ENCODE measurements at places on chromosomes 2 and 18.

DNA sequence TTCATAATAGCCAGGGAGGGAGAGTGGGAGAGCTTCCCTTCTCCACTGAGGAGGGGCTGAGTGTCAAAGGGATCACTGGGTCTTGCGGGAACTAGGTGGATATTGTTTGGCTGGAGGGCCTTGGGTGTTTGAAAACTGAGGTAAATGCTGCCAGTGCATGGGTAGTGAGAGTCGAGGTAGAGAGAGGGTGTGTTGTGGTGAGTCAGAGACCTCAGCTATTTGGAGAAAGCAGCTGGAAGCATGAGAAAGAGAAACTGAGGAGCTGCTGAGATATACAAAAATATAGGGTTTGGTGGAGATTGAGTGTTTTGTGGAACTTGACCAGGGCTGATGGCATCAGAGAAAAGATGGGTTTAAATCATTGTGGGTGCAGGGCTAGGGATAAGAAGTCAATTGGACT lies 127.0 kb upstream of the CCDC195 start:
- DNase-seq, result no peak

- no peak for DNase-seq
Observed at GRCh38 chr2:9306911-9307310, 100.3 kb downstream of the ASAP2 start.

GRCh38 chr18:9178557-9178956 lies 42.0 kb downstream of the ANKRD12 start:
- DNase-seq, result no peak

DNA sequence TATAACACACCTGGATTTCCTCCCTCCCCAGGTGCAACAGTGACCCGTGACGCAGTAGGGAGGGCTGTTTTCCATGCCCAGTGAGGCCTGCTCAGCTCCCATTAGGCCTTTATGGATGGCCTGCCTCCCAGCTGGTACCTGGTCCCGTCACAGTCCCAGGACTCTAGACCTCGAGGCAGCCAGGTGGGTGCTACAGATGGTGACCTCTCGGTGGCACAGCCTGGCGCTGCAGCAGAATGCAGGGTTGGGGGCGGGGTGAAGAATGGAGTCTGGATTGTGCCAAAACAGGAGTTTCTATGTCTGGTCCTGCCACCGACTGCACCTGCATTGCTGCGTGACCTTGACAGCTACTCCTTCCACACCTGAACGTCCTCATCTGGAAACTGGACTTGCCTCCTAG lies 18.0 kb upstream of the YWHAQ start:
- no peak for DNase-seq

- DNase-seq, result no peak
Observed at GRCh38 chr2:134609924-134610513, 108.8 kb downstream of the TMEM163 start.

GRCh38 chr18:57705011-57705410 lies 83.4 kb upstream of the NARS1 start:
- no peak for DNase-seq

GRCh38 chr2:170248574-170249393 lies 70.8 kb downstream of the MYO3B start:
- DNase-seq, result no peak

GRCh38 chr2:3349211-3349693 lies 28.4 kb downstream of the EIPR1 start:
- DNase-seq, result no peak

GRCh38 chr2:72211350-72211749 lies 63.7 kb upstream of the CYP26B1 start:
- DNase-seq, result no peak

DNA sequence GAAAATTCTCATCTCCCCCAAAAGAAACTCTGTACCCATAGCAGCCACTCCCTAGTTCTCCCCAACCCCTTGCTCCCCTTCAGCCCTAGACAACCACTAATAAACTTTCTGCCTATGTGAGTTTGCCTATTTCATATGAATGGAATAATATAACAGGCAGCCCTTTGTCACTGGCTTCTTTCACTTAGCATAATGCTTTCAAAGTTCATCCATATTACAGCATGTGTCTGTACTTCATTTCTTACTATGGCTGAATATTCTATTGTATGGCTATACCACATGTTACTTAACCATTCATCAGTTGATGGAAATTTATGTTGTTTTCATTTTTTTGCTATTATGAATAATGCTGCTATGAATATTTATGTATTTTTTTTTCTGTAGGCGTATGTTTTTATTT lies 442.9 kb downstream of the SLC4A3 start:
- DNase-seq, result no peak

- no peak for DNase-seq
Observed at GRCh38 chr18:39441648-39442047, 1876.0 kb upstream of the CELF4 start.

DNA sequence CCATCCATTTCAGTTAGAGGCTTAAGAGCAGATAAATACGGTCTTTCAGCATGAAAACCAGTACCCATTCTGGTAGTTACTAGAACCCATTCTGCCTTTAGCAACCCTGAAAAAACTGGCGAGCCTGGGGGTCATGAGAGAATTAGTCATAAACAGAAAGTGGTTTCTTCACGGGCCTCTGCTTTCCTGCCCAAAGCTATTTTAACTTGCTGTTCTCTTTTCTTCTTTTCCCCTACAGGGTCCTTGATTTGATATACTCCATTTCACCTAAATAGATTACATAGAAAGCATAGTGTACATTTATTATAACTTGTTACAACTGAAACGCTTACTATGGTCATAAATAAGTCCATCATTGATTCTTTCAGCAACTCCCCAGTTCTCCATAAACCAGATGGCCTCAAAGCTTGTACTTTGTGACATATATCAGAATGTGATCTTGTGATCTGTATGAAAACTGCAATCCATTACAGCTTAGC lies 48.3 kb downstream of the WDFY1 start:
- peak; percentile 21 for DNase-seq

DNA sequence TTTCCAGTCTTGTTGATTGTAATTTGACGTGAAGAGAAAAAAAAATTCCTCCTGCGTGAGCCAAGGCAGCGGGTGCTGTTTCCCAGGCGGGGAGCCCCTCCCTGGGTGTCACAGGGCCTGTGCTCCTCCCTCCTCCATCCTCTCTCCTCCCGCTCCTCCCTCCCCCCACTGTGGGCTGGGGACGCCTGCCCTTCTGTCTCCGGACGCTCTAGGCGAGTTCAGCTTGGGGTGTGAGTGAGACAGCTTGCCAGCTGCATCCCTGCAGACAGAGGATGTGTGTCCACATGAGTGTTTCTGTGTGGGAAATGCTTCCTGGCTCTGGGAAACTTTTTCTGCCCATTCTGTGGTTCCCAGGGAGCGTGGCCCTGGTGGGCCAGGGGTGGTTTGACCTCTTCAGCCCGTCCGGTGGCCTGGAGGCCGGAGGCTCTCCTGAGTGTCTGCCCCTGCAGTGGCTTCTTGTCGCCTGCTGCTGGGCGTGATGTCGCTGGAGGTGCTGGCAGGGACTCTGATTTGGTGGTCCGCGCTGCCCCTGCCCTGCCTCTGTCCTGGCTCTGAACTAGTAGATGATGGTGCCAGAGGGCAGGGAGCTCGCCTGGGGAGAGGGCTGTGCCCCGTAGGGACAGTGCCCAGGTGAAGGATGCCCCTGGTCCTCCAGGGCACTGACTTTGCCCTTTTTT lies 96.4 kb downstream of the USP40 start:
- DNase-seq, result no peak

GRCh38 chr18:76252880-76253279 lies 242.2 kb downstream of the ZNF516 start:
- no peak for DNase-seq

Data from activated CD4-positive, alpha-beta T cell treated with anti-CD3 and anti-CD28 coated beads for 48 hours (primary cell).